Stimulated activated CD4-positive, alpha-beta T cell treated with anti-CD3 and anti-CD28 coated beads, TNF-alpha, amount 100 ng/mL, for 1 hour (primary cell): ENCODE measurements at places on chromosomes 7 and 10.

DNA sequence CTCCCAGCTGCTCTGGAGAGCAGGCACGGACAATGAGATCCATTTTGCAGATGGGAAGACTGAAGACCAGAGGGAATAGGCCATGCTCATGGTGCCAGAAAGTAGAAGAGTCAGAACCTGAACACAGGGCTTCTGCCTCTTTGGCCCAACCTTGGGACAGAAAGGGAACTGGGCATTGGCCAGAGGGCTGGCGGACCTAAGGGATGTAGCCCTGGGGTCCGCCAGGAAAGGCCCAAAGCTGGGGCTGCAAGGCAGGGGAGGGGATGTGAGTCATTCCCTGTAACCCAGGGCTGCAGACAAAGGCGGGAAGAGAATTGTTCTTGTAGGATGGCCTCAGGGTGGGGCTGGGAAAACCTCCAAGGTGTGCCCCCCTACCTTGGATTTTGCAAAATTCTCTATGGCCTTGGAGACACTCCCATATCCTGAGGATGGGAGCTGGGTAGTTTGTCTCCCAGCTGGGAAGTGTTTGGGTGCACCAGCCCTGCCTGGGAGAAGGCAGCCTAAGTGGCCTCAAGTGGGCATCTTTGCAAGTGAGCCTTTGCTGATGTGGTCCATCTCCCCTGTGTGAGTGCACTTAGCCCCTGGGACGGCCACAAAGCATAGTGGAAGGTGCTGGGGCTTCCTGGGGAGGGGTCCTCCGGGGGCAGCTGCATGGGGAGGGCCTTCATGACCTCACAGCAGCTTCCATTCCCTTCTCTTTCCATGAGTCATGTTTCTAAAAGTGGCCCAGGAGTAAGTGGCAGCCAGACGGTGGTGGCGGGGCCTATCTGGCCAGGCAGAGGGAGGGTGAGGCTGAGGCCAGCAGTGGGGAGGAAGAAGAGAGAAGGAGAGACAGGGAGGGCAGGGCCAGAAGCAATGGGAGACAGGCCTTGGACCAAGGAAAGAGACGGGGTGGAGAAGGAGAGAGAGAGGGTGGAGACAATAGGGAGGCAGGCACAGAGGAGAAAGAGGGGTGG is 9.2 kb downstream of the AQP1 start:
- DNase-seq, result no peak

GRCh38 chr10:118720685-118721538 is 33.9 kb downstream of the CACUL1 start:
- peak; percentile 43 for DNase-seq

- DNase-seq, result no peak
Observed at GRCh38 chr10:95350830-95351228, 60.0 kb upstream of the PDLIM1 start.

DNA sequence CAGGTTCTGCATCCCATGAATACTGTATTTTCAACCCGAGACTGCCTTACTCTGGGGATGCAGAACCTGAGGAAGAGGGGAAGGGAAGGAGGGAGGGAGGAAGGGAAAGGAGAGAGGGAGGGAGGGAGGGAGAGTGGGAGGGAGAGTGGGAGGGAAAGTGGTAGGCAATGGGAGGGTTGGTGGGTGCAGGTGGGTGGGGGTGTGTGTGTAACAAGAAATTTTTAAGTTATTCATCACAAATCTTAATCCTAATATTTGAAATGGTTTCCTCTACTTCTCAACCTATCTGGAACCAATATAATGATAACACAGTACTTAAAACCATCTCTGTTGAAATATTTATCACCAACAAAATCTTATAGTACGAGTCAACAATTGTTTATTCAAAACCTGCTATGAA is 68.0 kb downstream of the PDSS1 start:
- DNase-seq, result no peak

DNA sequence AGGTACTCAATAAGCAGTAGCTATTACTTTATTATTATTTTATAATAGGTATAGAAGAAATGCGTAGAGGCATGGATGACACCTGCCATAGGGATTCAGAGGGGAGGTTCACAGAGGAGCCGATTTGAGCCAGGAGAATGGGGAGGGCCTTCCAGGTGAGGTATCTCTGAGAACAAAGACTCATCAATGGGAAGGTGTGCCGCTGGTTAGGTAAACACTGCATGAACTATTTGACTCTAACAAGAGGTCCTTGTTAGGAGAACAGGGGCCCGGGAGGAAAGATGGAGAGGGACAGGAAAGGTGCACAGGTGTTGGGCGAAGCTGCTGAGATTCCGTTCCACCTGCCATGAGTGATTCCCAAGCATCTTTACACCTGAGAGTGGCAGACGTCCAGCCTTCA is 41.8 kb upstream of the TMEM273 start:
- no peak for DNase-seq

DNA sequence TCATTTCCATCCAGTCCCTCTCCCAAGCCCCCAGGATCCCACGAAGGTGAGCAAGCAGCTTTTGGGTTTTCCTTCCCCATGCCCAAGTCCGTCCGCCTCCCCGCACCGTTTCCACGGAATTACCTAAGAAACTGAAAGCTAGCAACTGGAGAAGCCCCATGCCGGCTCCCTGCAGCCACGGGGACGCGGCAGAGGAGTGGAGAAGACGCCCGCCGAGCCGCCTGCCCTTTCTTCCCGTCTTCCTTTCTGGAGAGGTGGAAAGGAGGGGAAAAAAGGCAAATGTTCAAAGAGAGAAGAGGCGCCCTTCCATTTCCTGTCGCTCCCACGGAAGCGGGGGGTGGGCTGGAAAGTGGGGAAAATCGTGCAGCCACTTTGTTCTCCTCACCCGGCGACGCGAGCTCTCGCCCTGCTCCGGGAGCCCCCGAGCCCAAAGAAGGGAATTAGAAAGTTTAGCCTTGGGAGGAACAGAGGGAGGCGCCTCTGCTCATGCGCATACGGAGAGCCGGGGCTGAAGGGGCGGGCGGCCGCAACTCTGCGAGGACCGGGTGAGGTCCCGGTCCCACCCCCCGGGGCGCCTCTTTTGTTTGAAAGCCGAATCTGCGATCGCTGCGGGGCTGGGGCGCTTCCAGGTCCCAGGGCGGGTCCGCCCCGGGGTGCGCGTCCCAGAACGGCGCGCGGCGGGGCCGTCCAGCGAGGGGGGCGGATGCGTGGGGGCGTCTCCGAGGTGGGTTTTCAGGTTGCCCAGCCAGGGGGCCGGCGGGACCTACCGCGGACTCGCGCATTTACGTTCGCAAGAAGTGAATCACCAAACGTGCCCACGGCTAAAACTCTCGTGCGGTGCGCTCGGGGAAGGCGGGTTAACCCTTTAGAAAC is at the start of gene LAMB1:
Gene LAMB1, minus strand, starts transcription at position 436 of the 873 bp plus-strand sequence. Its CDS starts 276 bp downstream, at position 160.
- no peak for DNase-seq

- DNase-seq, result no peak
Observed at GRCh38 chr10:73791871-73792400, 6.5 kb downstream of the ZSWIM8 start.

DNA sequence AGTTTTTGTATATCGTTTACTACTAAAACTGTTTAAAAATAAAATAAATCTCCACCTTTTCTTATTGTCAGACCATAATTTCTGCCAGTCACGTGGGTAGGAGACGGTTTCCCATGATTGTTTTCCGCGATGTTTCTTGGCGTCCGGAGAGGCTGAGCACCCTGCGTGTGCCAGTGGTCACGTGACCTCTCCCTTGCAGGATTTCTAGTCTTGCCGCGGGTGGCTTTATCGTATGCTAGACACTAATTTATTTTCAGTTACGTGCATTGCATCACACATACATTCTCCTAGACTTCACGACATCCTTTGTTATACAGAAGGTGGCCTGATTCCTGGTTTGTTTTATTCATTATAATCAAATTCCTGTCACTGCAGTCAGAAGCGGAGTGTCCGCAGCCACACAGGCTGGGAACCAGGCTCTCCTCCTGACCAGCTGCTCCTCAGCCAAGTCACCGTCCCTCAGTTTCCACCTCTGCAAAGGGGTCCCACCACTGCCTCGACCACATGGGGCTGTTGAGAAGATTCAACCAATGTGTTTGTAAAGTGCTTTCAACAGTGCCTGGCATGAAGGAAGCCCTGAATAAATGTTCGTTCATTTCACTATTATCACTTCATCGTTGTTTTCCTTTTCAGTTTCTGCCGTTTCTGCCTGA is 203.2 kb upstream of the PPP2R2D start:
- no peak for DNase-seq

GRCh38 chr7:101517304-101517703 is 111.8 kb downstream of the MYL10 start:
- no peak for DNase-seq

- no peak for DNase-seq
Observed at GRCh38 chr7:71267734-71268469, 136.0 kb downstream of the GALNT17 start.
